ENCODE measurements at places on chromosomes 4 and X.

- DNase-seq, result no peak
Observed at GRCh38 chr4:142405695-142406498, 440.2 kb downstream of the INPP4B start.

DNA sequence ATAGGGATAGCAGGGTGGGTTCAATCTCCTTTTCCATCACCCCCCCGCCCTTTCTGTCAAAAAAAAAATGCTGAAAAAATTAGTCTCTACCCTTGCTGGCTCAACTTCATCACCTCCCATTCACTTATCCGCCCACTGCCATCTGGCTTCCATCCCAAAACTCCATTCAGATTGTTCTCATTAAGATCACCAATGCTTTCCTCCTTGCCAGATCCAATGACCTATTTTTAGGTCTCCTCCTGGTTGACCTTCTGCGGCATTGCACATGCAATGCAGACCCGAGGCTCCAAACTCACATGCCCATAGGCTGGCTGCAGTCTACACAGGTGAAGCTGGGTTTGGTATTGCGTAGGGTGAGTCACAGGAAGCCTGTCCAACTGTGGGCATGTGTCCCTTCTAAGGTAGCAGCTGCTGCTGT is 21.1 kb upstream of the STIM2 start:
- peak; percentile 84 for DNase-seq

DNA sequence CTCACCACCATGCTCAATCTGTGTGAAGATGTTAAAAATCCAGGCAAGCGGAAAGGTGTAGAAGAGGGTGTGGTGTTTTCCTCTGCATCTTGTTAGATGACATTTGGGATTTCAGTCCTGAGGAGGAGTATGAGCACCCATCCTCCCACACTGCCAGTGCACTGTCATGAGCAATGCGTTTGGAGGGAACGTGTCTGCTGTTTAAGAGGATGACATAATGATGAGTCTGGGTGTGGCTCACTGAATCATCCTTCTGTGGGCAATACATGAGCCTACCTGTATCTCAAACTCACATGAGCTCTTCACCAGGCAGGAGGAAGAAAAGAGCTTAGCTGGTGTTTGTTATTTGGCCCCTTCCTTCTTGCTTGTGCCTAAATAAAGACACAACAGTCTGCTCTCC is 67.9 kb upstream of the ARX start:
- DNase-seq, result no peak

GRCh38 chrX:9638871-9639270 is 126.8 kb downstream of the GPR143 start:
- DNase-seq, result no peak

- no peak for DNase-seq
Observed at GRCh38 chr4:8849266-8850073, 22.2 kb downstream of the HMX1 start.

DNA sequence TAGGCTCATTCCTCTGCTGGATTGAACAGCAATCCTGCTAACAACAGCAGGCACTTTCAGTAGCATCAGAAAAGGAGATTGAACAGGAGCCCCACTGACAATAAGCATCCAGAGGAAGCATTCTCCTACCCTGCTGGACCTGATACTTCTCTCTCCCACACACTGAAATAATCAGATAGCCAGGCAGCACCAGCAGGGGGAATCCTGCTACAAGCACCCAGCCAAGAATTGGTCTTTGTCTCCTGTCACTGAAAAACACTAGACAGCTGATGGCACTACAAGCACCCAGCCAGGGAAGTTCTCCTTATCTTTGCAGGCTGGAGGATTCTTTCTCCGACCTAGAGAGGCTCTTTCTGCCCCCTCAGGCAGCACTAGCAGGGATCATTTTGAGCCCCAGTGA is 444.3 kb upstream of the GRIA3 start:
- no peak for DNase-seq

DNA sequence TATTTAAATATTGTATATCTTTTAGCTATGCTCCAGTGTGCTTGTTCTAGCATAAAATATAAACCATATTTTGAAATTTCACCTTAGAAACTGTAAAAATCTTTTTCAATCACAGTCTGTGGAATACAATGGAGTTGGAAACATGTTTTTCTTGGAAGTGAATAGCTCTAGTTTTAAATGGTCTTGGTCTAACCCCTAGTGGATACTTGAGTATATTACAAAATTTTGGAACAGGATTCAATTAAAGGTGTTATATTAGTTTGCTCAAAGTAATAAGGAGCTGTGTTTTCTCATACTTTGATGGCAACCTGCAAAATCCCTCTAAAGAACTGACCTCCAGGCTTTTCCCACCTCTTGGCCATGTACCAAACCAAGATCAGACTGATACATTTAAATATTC is 48.2 kb downstream of the STK26 start:
- peak; percentile 38 for DNase-seq

GRCh38 chrX:24002792-24003191 is 24.2 kb downstream of the KLHL15 start:
- no peak for DNase-seq

GRCh38 chrX:44675362-44676024 is 132.8 kb upstream of the FUNDC1 start:
- DNase-seq, result peak; percentile 97

- peak; percentile 31 for DNase-seq
Observed at GRCh38 chrX:84186603-84187532, 1.1 kb downstream of the RPS6KA6 start.

DNA sequence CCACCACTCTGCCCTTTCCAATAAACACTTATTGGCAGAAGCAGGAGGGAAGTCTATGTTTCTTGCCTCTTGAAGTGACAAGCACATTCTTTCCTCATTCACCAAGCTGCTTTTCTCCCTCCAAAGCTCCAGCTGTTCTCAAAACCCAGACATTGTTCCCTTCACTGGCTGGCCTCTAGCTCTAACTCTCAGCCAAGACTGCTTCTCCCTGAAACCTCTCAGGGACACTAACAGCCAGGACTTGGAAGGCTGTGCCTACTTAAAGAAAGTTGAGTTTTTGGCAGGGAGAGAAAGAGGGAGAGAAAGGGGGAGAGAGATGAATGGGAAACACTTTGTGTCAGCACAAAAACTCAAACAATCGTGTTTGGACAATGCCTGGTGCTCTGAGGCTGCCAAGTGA is 99.5 kb downstream of the COX18 start:
- no peak for DNase-seq

DNA sequence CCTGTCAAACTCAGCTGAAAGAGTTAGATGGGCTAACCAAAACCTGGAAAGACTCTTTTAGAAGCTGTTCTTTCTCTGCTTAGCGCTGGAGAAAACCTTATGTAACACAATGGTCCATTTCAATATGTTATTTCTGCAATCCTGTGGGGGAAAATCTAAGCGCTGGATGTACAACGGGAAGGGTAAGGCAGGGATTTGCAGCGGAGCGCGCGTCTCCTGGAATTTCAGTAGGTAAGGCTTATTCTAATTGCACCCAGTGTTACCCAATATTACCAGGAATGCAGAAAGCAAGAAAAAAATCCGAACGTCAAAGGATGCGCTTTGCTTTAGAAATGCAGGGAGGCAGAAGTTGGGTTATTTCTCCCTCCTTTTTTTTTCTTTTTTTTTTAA is 2.0 kb downstream of the HS3ST1 start:
- DNase-seq, result no peak

- no peak for DNase-seq
Observed at GRCh38 chr4:39941682-39942217, 36.0 kb downstream of the PDS5A start.

DNA sequence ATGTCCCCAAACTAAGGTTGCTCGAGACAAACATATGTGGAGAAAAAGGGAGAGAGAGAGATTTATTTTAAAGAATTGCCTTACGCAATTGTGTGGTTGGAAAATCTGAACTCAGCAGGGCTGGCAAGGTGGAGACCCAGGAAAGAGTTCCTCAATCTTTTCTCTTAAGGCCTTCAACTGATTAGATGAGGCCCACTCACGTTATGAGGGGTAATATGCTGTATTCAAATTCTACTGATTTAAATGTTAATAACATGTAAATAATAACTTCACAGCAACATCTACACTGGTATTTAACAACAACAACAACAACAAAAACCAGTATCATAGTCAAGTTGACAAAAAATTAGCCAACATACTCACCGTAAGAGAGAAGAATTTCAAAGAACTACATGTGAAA is 14.6 kb downstream of the SERPINA7 start:
- no peak for DNase-seq

DNA sequence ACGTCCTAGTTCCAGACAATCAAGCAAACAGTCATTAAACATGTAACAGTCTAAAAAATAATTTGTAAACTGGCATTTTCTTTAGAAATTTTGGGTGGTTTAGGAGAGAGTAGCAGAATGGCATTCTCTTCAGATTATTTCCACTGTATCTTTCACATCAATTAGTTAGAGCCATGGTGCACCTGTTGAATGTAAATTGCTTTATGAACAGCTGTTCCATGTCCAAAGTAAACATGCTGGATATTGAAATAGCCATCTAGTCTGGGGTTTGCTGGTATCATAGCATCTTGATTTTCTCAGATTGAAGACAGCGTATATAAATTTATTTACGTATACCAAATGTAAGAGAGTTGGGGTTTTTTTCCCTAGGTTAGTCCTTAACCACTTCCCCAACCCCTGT is 143.6 kb downstream of the RCHY1 start:
- no peak for DNase-seq

- no peak for DNase-seq
Observed at GRCh38 chr4:76690011-76690905, 207.7 kb downstream of the SOWAHB start.

- DNase-seq, result no peak
Observed at GRCh38 chrX:15525664-15526416, 25.2 kb downstream of the BMX start.

GRCh38 chr4:164221631-164222030 is 532.3 kb upstream of the SMIM31 start:
- peak; percentile 54 for DNase-seq

- peak; percentile 15 for DNase-seq
Observed at GRCh38 chr4:40811956-40812355, 62.2 kb downstream of the NSUN7 start.

DNA sequence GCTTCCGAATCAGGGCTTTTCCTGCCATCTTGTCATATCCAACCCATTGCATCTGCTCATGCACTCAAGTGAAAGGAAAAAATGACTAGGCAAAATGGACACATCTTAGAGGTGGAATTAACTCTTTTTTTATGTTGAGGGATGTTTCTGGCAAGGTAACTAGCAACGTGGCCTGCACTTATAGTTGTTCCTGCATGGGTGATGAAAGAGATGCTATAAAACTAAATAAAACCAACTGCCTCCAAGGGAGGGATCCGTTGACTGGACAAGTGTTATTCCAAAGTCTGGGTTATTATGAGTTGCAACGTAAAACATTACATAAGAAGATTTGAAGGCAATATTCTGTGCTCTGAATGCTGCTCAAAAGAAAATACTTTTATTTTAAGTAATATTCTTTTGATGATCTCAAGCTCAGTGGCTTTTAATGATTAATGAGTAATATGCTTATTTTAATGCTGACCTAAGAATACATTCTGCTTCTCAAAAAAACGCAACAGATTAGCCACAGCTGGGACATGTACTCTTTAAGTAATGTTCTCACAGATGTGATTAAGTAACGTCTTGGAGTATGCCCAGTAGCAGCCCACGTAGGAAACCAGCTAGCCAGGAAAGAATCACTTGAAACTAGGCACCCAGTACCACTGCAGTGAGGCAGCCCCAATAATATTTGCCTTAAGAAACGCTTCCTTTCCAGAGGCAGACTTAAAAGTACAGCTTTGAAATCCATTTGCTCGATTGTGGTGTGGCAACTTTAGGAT is 27.4 kb downstream of the KLF3 start:
- peak; percentile 96 for DNase-seq

DNA sequence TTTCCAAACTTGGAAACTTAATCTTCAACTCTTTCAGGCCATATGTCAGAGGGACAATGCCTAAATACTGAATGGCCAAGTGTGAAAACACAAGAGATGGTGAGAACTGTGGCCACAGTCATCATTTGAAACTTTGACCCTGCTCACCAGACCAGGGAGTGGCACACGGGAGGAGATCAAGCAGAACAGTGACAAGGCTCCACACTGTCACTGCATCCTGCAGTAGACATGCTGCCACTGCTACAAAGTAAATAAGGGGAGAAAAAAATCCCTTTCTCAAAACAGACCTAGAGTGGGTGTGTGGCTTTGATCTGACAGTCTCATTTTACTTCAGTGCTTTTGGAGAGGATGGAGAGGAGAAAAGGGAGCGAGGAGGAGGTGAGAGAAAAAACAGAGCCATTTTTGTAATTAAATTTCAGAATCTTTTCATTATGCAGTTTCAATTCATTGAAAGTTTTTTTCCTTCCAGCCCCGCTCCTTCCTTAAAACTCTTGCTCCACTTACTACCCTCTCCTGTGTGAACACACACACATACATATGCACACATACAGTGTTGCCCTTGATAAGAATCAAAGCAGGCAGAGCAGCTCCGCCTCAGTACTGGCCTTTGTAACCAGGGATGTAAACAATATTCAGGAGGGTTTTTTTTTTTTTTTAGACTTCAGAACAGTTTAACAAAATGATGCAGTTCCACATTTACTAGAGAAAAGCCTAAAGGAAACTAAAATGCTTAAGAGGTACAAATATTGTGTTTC is 34.4 kb downstream of the NEXMIF start:
- no peak for DNase-seq

DNA sequence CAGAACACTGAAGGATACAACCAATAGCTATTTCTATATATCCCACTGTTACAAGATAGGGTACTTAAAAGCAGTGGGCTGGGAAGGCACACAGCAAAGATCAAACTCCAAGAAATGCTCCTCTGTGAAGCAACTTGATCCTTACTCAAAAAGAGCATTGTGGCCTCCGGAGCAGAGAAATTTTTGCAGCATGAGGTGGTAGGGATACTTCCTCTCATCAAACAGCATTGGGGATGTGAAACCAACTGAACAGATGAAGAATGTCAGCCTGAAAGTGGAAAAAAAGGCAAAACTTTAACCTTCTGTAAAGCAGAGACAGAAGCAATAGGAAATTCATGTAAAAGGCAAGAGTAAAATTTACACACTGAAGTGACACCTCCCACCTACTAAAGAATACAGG is 92.2 kb downstream of the HUWE1 start:
- peak; percentile 10 for DNase-seq

DNA sequence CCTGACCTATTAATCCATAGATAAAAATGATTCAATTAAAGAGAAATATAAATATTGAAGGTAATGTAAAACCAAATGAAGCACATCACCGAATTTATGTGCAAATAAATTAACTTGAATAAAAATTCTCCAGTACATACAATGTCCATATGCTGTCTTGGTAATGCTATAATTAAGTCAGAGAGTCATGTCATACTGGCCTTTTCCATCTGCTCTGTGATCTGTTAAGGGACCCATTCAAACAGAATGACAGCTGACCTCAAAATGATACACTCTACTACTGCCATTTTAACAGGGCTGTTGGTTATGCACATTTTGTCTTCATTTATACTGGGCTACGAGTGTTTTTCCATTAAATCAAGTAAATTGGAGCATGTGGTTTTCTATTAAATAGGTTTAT is 99.3 kb downstream of the TEX13A start:
- DNase-seq, result no peak

DNA sequence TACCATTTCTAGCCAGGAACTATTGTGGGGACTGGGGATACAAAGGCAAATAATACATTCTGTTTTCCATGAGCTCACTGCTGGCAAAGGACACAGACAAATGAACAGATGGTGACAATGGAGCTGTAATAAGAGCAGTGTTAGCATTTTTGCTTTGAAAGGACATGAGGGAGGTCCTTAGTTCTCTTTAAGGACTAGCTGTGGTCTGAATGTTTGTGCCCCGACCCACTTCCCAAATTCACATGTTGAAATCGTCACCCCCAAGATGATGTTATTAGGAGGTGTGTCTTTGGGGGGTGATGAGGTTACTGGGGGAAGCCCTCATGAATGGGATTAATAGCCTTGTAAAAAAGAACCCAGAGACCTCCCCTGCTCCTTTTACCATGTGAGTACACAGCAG is 30.3 kb downstream of the CCNG2 start:
- DNase-seq, result no peak

Data from fibroblast of mammary gland (primary cell).